ENCODE measurements at places on chromosomes 6 and 20. TPM values are rescaled to one million over a fixed set of nuclear protein-coding genes. Genes with fewer than 3 reads are reported as not detected.

- H3K27me3 ChIP-seq = no peaks in the 10 kb centered on the region
- no peak overlapping the region for H3K4me3 ChIP-seq
- H3K27ac ChIP-seq = no peak overlapping the region
- H3K4me1 ChIP-seq = peaks cover 43% of the 10 kb centered on the region
- no peak for DNase-seq
Observed at GRCh38 chr6:158648682-158649131, 1.1 kb upstream of the SYTL3 start.

The BPIFB1 gene
- total RNA-seq = not detected

DNA sequence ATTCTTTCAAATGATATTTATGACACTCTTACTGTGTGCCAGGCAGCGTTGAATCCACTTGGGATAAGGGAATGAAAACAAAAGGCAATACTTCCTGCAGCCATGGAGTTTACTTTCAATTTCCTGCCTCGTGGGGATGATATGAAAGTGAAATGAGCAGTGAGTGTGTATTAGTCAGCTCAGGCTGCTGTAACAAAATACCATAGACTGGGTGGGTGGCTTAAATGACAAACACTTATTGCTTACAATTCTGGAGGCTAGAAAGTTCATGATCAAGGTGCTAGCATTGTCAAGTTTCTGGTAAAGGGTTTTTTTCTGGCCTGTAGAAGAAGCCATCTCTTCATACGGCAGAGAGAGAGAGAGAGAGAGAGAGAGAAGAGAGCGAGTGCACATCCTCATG, 41.7 kb downstream of the TSHZ2 start:
- no peak overlapping the region for H3K27ac ChIP-seq
- no peaks in the 10 kb centered on the region for H3K27me3 ChIP-seq
- H3K4me1 ChIP-seq = no peaks in the 10 kb centered on the region
- no peak overlapping the region for H3K4me3 ChIP-seq
- no peak for DNase-seq
- no peaks in the 10 kb centered on the region for H3K36me3 ChIP-seq

The TNFRSF21 gene
- total RNA-seq = 4.8 TPM

DNA sequence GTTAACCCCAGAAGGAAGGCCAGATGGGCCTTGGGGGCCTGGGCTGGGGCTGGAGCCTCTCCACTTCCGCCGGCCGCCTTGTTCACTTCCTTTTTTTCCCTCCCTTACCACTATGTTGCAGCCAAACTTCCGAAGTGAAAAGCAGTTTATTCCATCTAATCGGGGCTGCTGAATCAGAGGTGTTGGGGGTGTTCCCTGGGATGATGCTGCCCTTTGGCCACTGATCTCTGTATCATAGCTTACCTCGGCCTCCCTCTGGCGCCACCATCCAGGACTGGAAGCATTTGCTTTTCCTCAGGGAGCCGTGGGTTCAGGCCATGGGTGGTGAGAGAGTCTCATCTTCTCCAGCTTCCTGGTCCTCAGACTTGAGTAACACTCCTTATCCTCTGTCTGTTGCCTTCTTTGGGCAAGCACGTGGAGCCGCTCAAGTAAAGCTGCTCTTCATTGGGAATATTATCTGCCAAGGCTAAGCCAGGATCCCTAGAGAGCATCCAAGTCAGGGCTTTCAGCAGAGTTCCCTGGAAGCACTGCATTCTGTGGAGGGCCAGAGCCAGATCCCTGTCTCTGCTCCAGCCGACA, 39.6 kb downstream of the SLX4IP start:
- H3K4me3 ChIP-seq = no peak overlapping the region
- H3K27ac ChIP-seq = no peak overlapping the region
- DNase-seq = peak; percentile 47
- no peaks in the 10 kb centered on the region for H3K27me3 ChIP-seq
- peaks cover 50% of the 10 kb centered on the region for H3K4me1 ChIP-seq
- no peaks in the 10 kb centered on the region for H3K36me3 ChIP-seq

GRCh38 chr20:9407805-9408421, 106.5 kb upstream of the LAMP5 start:
- H3K4me1 ChIP-seq = no peaks in the 10 kb centered on the region
- H3K27me3 ChIP-seq = no peaks in the 10 kb centered on the region
- H3K27ac ChIP-seq = no peak overlapping the region
- no peak overlapping the region for H3K4me3 ChIP-seq
- peaks cover 6% of the 10 kb centered on the region for H3K36me3 ChIP-seq

GRCh38 chr20:49630396-49630951, 62.5 kb upstream of the PTGIS start:
- peaks cover 47% of the 10 kb centered on the region for H3K4me1 ChIP-seq
- H3K27ac ChIP-seq = no peak overlapping the region
- H3K36me3 ChIP-seq = peaks cover 17% of the 10 kb centered on the region

- no peaks in the 10 kb centered on the region for H3K36me3 ChIP-seq
- no peaks in the 10 kb centered on the region for H3K4me1 ChIP-seq
- no peaks in the 10 kb centered on the region for H3K27me3 ChIP-seq
Observed at GRCh38 chr6:115896538-115897129, 164.1 kb downstream of the FRK start.

DNA sequence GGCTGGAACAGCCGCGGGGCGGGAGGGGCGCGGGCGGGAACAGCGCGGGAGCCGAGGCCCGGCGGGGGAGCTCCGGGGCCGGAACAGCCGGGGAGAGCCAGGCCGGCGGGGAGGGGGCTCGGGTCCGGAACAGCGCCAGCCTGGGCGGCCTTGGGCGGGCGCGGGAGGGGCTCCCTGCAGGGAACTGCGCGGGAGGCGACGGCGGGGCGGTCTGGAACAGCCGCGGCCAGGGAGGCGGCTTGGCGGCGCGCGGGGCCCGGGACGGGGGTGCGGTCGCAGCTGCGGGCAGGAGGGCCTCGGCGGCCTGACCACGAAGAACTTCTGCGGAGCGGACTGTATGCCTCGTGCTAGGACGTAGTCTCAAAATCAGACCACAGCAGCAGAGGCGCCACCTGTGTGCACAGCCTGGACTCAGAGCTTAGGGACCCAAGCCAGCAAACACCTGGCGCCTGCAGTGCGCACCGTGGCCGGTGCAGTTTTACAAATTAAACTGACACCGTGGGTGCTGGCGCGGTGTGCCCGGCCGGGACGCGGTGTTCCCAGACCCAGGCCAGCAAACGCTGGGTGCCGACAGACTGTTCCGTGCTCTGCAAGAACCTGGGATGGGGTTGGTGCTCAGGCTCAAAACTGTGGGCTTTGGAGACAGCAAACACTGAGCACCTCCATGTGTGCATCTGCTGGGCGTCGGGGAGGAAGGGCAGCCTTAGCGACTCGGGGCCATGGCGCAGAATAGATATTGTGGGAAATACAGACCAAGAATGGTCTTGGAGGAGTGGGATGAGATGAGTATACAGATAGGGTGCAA, 572 bp downstream of the ZNF341 start:
- H3K36me3 ChIP-seq = no peaks in the 10 kb centered on the region
- peaks cover 28% of the 10 kb centered on the region for H3K4me1 ChIP-seq
- DNase-seq = no peak
- H3K27me3 ChIP-seq = no peaks in the 10 kb centered on the region
- H3K27ac ChIP-seq = peak overlapping the region; percentile 89
- peak overlapping the region; percentile 62 for H3K4me3 ChIP-seq

The TRDN gene
- total RNA-seq = 303 TPM

- no peak for DNase-seq
- no peak overlapping the region for H3K27ac ChIP-seq
- no peak overlapping the region for H3K4me3 ChIP-seq
- no peaks in the 10 kb centered on the region for H3K36me3 ChIP-seq
Observed at GRCh38 chr6:72864799-72865198, 242.9 kb downstream of the KCNQ5 start.

The C20orf202 gene
- total RNA-seq = 0.32 TPM

- H3K4me1 ChIP-seq = peaks cover 29% of the 10 kb centered on the region
- peaks cover 8% of the 10 kb centered on the region for H3K36me3 ChIP-seq
- no peaks in the 10 kb centered on the region for H3K27me3 ChIP-seq
- no peak for DNase-seq
Observed at GRCh38 chr6:42280966-42281533, 63.4 kb upstream of the MRPS10 start.

The GNL1 gene
- total RNA-seq = 14.2 TPM

- no peak for DNase-seq
- no peaks in the 10 kb centered on the region for H3K36me3 ChIP-seq
- no peaks in the 10 kb centered on the region for H3K4me1 ChIP-seq
- no peaks in the 10 kb centered on the region for H3K27me3 ChIP-seq
- H3K27ac ChIP-seq = no peak overlapping the region
Observed at GRCh38 chr6:22364306-22364705, 67.5 kb upstream of the PRL start.

DNA sequence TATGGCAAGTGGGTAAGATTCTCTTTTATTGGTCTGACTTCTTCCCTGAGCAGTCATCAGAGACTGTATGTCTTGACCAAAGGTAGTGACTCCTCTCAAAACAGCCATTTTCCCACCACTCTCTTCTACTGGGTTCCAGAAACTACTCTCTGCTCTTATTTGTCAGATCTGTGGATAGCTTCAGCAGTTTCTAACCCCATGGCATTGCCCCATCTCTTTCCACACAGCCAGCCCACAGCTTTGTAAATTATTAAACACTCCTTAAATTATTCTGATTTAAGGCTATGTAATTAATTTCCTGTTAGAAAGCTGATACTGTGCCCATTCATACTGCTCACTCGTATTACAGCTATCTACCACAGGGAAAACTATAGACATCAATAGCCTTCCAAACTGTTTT, 138.4 kb upstream of the CNR1 start:
- H3K27ac ChIP-seq = no peak overlapping the region
- no peaks in the 10 kb centered on the region for H3K27me3 ChIP-seq
- H3K4me1 ChIP-seq = no peaks in the 10 kb centered on the region
- no peak overlapping the region for H3K4me3 ChIP-seq

DNA sequence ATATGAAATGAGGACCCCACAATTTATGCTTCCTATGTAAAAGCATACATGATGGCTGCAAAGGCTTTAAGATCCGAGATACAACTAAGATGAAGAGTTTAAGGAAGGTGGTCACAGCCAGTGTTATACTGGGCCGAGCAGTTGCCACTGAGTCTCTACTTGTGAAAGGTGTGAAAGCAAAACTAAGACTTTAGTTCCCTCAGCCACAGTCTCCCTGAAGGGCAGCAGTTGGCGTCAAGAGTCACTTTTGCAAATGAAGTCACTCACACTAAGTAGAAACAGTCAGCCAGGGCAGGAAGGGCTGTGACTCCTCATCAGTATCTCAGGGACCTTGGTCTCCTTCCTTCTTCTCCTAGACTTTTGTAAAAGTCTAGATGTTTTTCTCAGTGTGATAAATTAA, 191.6 kb upstream of the MCHR2 start:
- no peak overlapping the region for H3K4me3 ChIP-seq
- H3K27me3 ChIP-seq = no peaks in the 10 kb centered on the region
- no peaks in the 10 kb centered on the region for H3K36me3 ChIP-seq
- DNase-seq = no peak

The NKAIN4 gene
- not detected for total RNA-seq

- H3K4me1 ChIP-seq = no peaks in the 10 kb centered on the region
- no peak overlapping the region for H3K4me3 ChIP-seq
- no peak overlapping the region for H3K27ac ChIP-seq
Observed at GRCh38 chr20:56975838-56976237, 290.6 kb downstream of the BMP7 start.

- peaks cover 46% of the 10 kb centered on the region for H3K4me1 ChIP-seq
- H3K27ac ChIP-seq = peak overlapping the region; percentile 85
- H3K36me3 ChIP-seq = peaks cover 34% of the 10 kb centered on the region
- H3K27me3 ChIP-seq = no peaks in the 10 kb centered on the region
Observed at GRCh38 chr6:170287371-170287876, 3.5 kb downstream of the DLL1 start.

GRCh38 chr20:829551-829950, 4.0 kb upstream of the FAM110A start:
- no peaks in the 10 kb centered on the region for H3K36me3 ChIP-seq
- no peaks in the 10 kb centered on the region for H3K4me1 ChIP-seq
- DNase-seq = no peak
- no peak overlapping the region for H3K27ac ChIP-seq
- no peak overlapping the region for H3K4me3 ChIP-seq
- no peaks in the 10 kb centered on the region for H3K27me3 ChIP-seq

GRCh38 chr6:143205131-143205535, 144.4 kb downstream of the AIG1 start:
- DNase-seq = no peak
- H3K27ac ChIP-seq = no peak overlapping the region
- H3K36me3 ChIP-seq = no peaks in the 10 kb centered on the region
- no peaks in the 10 kb centered on the region for H3K27me3 ChIP-seq

The RARS2 gene
- 21.4 TPM for total RNA-seq

DNA sequence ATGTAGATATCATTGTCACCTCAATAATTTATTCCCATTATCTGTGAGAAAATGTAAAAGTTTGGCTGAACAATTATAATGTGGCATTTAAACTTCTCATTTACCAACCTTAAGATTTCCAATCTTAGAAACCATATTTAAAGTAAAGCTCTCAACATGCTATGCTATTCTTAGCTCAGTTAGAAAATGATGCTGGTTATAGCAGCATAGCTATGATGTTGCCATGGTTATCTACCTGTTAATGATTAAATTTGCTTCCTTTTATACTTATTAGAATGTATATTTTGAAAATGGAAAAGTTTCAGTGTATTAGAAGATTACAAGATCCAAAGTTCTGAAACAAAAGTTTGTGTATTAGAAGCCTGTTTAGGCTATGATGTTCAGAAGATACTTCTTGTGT, 110.1 kb downstream of the GPR63 start:
- H3K27ac ChIP-seq = no peak overlapping the region
- DNase-seq = no peak
- no peaks in the 10 kb centered on the region for H3K27me3 ChIP-seq
- no peaks in the 10 kb centered on the region for H3K4me1 ChIP-seq

DNA sequence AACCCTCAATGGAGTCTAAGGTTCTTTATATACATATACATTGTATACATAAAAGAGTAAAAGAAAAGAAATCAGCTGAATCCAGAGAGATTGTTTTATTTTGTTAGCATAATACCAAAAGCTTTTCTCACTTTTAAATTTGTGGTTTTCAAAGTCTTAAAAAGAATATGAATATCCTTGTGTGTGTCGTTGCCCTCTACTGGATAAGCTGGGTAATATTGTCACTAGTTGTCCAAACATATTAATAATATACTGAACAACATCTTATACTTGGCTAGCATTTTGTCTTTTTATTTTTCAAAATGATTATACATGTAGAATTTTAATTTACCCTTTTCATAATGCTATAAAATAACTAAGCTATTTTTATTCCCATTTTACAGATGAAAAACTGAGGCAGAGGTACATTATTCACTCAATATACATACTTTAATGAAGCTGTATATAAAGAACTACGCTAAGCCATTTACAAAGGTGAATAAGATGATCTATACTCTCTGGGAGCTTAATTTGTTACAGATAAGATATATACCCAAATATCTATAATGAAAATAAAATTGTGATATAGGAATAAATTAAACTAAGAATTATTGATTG, 531.7 kb downstream of the TFAP2B start:
- H3K27me3 ChIP-seq = no peaks in the 10 kb centered on the region
- H3K27ac ChIP-seq = no peak overlapping the region
- no peak for DNase-seq

DNA sequence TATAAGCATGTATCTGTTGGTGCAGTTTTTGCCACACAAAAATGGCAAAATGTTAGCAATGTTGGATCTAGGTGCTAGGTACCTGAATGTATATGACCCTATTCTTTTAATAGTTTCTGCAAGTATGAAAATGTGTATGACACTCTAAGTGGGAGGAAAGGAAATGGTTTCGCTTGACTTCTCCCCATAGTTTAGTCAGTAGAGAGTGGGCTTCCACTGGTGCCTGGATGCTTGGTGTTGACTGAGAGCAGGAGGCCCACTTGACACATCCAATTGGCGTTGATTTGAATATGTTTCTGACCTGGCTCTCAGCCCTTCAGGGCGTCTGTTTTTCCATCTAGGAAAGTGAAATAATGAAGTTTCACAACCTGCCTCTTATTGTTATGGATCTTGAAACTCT, 41.8 kb upstream of the GABRR1 start:
- no peaks in the 10 kb centered on the region for H3K36me3 ChIP-seq
- H3K4me1 ChIP-seq = no peaks in the 10 kb centered on the region
- DNase-seq = no peak
